Skin of body (tissue), 3 donors: ENCODE measurements at places on chromosomes 6 and 20.

GRCh38 chr6:50390416-50390815 is 322.9 kb upstream of the TFAP2D start:
- DNase-seq: no peak

GRCh38 chr20:22688485-22688884 is 104.1 kb upstream of the FOXA2 start:
- DNase-seq: no peak

DNA sequence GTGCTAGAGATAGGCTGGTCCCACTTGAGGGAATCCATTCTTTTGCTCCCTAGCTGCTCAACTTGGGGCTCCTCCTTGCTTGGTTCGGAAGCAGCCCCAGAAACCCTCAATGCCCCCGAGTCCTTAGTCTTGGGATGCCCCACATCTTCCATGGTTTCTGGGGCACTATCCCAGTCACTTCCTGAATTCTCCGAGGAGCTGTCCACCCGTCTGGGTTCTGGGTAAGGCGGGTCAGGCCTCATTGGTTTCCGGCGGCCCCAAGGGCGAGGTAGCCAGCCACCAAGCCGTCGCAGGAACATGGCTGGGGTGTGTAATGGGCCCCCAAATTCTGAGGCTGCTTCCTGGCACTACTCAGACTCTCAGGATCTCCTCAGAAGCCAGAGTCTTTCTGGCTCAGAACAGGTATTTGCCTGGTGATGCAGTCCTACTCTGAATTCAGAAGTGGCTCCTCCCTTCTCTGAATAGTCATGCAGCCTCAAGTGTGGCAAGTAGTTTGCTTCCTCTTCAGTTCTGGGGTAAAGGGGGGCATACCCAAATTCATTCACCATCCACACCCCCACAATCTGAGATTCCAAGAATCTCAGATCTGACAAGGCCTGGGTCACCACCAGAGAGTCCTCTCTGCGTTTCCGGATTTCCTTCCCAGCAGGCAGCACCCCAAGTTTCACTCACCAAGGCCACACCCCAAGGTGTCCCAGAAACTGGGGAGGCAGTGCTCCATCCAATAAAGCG is 763 bp downstream of the C6orf47 start:
- no peak for DNase-seq

- no peak for DNase-seq
Observed at GRCh38 chr6:63750400-63750799, 114.8 kb downstream of the PHF3 start.

DNA sequence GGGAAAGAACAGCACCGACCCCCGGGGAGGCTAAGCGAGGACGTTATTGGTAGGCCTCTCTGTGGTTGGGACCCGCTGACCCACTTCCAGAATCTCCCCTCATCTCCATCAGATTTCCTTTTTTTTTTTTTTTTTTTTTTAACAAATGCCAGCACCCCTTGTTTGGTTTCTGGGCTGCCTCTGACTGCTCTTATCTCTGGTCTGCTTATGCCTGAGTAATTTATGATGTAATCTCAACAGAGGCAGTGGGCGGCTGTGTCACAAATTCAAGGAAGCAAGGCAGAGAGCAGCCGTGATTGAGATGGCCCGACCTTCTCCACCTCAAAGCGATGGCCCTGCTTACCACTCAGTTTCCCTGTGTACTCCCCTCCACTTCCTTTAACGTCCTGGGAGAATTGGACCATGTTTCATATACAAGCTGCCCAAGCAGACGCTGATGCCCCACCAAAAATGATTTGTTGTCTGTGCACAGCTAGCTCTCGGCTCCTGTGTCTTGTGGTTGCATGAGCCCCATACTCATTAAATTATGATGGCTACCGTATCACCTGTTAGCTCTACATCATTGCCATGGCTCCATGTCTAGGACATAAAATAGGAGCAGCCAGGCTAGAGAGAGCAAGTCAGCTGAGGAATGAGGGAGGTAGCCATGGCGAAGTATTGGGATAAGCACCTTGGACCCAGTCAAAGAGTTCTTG is 98.1 kb downstream of the ZNF217 start:
- DNase-seq: no peak
